ENCODE measurements at places on chromosomes 7 and 10.

DNA sequence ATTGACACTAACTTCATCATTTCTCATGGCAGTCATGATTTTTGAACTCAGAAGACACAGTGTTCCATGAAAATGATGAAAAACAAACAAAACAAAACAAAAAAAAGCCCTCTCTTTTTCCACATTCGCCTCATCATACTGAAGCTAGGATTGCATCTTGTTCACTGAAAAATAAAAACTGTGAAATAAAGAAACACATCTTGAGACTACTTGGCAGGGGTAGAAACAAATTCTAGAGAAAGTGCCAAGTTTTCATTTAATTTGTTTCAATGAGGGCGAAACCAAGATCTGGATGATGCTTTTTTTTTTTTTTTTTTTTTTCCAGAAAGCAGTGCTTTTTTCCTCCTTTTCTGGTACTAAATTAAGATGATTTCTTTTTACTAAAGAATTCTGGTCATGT lies 350.4 kb upstream of the ETV1 start:
- no peak for DNase-seq

DNA sequence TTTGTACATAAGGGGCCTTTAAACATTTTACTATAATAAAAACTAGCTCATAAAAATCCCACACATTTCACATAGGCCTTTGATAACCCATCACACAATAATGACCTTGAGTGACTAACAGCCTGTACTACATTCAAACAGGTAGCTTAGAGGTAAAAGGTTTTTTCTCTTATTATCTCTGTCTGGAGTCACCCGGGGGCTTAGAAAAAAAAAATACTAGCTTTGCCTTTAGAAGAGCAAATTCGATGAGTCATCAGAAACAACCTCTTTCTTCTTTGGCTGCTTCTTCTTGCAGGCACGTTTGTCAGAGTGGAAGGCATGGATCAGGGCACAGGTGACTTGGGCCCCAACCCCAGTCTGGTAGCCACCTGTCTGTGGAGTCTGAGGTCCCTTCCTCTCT lies 43.4 kb upstream of the ADO start:
- peak; percentile 30 for DNase-seq

- DNase-seq = no peak
Measured at GRCh38 chr7:77245015-77245755, 45.6 kb upstream of the FGL2 start.

DNA sequence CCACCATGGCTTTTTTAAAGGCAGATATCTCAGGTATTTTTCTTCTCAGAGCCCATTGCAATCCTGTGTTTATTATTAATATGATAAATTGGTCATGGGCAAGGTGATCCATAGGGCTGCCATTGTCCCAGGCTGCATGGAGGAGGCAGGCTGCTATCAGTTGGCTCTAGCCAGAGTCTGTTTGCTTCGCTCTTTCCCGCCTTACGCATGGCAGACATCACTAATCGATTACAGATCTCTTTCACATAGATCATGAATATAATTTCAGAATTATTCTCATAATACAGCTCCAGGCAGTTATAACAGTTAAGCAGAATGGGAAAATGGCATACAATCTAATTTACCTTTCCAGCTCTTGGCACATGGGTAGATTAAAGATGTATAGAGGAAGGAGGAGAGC lies 30.4 kb upstream of the HABP2 start:
- no peak for DNase-seq

- no peak for DNase-seq
Measured at GRCh38 chr10:37748170-37748569, 109.2 kb downstream of the ZNF248 start.

GRCh38 chr7:11707606-11708193 lies 124.3 kb downstream of the THSD7A start:
- DNase-seq = no peak

DNA sequence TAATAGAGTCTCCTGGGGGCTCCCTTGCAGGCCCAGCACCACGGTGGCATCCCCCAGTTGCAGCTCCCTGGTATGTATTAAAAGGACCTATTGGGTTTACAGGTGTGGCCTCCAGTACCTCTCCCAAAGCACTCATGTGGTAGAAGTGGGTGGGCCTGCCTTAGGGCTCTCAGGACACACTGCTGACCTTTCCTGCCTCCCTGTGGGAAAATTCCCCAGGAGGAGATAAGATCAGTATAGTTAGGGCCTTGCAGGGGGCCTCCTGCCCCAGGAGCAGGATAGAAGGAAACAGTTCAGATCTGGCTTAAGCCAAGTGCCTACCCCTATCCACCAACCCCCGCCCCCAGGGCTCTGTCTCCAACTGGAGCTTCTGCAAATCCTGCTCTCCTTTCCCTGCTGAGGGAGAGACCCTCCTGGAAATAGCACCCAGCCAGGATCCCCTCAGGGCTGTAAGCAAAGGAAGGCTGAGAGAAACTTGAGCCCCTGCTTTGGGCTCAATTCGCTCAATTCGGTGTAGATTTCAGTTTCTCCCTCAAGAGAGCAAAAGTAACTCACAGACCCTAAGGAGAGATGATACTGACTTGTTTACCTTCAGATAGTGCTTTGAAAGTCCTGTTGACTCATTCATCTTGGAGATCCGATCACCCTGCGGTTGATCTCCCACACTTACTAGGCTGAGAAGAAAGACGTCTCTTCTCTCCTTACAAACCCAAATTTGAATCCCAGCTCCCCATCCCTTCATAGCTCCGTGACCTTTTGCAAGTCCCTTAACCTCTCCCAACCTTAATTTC lies 130.6 kb downstream of the WDR11 start:
- DNase-seq = no peak

DNA sequence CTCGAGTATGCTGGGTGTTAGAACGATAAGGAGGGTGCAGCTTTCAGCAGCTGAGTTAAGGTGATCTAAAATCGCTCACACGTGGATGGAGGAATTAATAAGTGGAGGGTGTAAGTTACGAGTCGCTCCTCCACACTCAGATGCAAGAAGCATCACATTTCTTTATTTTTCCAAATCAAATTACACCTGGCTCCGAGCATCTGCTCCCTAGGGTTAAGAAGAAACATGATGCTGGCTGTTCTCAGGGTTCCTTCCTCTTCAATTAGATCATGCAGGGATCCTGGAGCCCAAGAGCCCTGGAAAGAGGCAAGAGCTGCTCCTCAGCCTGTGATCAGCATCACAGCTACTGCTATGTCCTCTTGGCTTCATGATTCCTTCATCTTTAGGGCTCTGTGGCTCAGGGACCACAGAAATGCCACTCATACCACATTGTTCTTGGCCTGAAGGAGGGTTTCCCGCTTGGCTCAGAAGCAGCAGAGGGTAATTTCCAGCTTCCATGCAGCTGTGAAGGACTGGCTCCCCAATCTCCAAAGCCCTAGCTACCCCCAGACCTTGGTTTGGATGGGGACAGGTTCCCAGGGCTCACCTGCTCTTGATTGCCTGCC lies 235.9 kb upstream of the ZNF32 start:
- no peak for DNase-seq

- DNase-seq = no peak
Measured at GRCh38 chr7:130352194-130353074, 7.8 kb downstream of the CPA5 start.

GRCh38 chr7:31748084-31748483 lies 61.1 kb downstream of the PPP1R17 start:
- no peak for DNase-seq

DNA sequence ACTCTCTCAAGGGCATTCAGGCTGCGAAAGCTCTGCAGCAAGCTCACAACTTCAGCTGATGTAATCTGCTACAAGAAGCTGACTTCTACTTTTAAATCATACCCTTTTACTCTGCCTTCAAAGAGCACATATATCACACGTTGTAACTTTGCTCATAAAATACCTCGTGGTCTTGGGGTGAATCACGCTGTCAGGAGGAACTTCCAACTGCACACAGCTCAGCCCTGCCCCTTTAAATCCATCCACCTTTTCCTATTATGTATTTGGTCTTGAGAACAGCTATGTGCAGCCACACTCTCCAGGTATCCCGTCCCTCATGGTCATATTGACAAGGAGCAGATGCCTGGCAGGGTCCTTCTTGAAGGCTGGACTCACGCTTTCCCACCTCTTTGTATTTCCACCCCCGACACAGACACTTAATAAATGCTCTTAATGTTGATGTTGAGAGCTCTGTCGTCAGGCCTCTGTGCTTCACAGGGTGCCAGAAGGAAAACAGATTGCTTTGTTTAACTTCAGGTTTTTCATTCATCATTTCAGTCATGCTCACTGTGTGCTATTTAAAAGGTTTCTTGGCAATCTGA lies 47.6 kb downstream of the ICA1 start:
- DNase-seq = no peak

All from kidney capillary endothelial cell (primary cell).